Adrenal gland (tissue), 19 donors: ENCODE measurements at places on chromosomes 5 and 9. TPM values are rescaled to one million over a fixed set of nuclear protein-coding genes. Genes with fewer than 3 reads are reported as not detected.

GRCh38 chr9:129351058-129351641 is 173.1 kb upstream of the IER5L start:
- no peak for DNase-seq

GRCh38 chr5:72611118-72611730 is 104.0 kb upstream of the ZNF366 start:
- peak; percentile 71 for DNase-seq

MLANA gene
- total RNA-seq = not detected

GRCh38 chr9:71752352-71752751 is 16.0 kb downstream of the CEMIP2 start:
- DNase-seq = no peak

JAKMIP2 gene
- total RNA-seq = 8.6 TPM

LPAR1 gene
- 37.9 TPM for total RNA-seq

DNA sequence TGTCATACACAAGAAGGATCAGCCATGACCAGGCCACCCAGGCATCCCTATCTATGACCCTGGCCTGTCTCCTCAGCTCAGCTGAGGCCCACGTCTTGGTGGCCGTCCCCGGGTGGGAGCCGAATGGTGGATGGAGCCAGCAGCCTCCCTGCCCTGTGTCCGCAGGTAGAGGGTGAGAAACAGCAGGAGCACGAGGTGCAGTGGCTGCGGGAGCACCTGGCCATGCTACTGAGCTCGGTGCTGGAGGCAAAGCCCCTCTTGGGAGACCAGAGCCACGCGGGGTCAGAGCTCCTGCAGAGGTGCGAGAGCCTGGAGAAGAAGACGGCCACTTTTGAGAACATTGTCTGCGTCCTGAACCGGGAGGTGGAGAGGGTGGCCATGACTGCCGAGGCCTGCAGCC is 24.5 kb downstream of the FBXW5 start:
- DNase-seq = no peak

DNA sequence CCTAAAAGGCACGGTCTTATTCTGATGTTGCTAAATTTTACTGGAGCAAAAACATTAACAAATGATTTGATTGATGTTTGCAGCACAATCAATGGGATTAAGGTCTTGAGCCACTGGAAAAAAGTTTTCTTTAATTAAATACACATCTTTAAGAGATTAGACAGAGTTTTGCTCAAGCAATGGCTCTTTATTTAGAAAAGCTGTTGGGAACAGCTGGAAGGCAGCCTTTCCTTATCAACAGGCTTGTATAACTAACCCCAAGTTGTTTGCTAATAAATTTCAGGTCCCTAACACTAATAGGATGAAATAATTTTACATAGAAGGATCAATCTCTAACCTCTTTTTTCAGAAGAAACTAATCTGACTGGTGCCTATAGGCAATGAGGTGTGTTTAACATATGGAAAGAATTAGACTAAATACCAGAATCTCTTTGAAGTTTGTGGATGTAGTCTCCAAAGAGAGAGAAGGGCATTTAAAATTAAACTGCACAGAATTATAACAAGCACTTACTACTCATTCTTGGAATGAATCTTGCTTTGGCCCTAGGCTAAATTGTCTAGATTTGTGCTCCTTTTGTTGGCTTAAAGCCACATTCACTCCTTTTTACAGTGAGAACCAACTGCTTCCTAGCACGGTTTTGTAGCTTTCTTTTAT is 67.3 kb upstream of the TNFAIP8 start:
- DNase-seq = no peak

GRCh38 chr5:179321206-179321987 is 23.9 kb downstream of the ADAMTS2 start:
- DNase-seq = peak; percentile 4

GRCh38 chr5:161544350-161544765 is 2.2 kb downstream of the GABRB2 start:
- DNase-seq = peak; percentile 60

DNA sequence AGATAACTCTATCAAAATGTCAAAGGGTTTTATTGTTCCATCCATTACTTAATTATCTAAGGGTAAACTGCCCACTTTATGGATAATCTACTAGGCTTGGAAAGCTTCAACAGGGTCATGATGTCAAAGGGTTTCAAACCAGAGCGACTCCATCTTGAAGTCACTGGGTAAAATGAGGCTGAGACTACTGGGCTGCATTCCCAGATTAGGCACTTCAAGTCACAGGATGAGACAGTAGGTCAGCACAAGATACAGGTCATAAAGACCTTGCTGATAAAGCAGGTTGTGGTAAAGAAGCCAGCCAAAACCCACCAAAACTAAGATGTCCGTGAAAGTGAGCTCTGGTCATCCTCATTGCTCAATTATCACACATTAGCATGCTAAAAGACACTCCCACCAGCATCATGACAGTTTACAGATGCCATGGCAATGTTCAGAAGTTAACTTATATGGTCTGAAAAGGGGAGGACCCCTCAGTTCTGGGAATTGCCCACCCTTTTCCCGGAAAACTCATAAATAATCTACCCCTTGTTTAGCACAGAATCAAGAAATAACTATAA is 138.6 kb downstream of the GNAQ start:
- DNase-seq = no peak

DNA sequence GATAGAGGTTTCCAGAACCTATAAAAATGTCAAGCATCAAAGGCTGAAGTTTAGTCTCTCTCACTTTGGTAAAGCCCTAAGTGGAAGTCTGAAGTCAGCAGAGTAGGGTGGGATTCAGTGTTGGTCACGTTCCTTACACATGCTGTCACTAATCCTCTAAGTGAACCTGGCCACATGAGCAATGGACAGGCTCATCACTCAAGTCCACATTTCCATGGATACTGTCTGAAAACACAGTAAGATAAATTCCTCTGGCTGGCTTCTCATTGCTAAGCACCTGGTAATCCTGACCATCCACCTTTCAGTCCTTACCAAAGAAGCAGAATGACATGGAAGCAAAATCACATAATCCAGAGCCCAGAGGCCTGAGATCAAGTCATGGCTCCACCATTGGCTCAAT is 43.8 kb downstream of the GNA14 start:
- no peak for DNase-seq

SLC25A2 gene
- not detected for total RNA-seq

GRCh38 chr5:17411436-17412402 is 86.3 kb upstream of the TAF11L2 start:
- no peak for DNase-seq

GLRA1 gene
- total RNA-seq = not detected

DNA sequence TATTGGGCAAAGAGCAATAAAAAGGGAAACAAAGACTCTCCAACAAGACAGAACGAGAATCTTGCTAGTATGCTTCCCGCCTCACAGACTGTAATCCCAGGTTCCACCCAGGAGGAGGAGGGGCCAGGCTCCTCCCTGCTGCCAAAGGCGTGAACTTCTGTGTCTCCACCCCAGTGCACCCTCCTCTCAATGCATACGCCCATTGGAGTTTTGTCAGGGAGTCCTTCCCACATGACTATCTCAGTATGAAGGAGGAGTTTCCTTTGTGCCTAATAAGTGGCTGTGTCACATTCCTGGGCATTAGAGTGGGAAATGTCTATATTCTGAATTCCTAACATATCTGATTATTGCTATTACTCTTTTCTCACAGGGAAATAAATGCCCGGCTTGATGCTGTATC is 106.4 kb upstream of the DHFR start:
- no peak for DNase-seq

GRCh38 chr9:101028346-101029314 is at the start of gene PLPPR1:
PLPPR1 (plus strand) TSS chr9:101028727.
- DNase-seq = peak; percentile 52

GRCh38 chr5:98309785-98310598 is 463.5 kb upstream of the RGMB start:
- no peak for DNase-seq

GRCh38 chr5:141873933-141874261 is 4.3 kb downstream of the PCDH1 start:
- DNase-seq = no peak

RLN2 gene
- not detected for total RNA-seq

PDLIM4 gene
- total RNA-seq = 2.3 TPM
